ENCODE measurements at places on chromosomes 11 and 22.

- DNase-seq: peak; percentile 88
Observed at GRCh38 chr22:18001040-18001893, 23.1 kb downstream of the MICAL3 start.

- DNase-seq: no peak
Observed at GRCh38 chr11:16795146-16795545, 56.7 kb downstream of the C11orf58 start.

- no peak for DNase-seq
Observed at GRCh38 chr11:107243929-107244328, 213.7 kb downstream of the CWF19L2 start.

GRCh38 chr11:124740277-124740882 lies 638 bp downstream of the NRGN start:
- no peak for DNase-seq

DNA sequence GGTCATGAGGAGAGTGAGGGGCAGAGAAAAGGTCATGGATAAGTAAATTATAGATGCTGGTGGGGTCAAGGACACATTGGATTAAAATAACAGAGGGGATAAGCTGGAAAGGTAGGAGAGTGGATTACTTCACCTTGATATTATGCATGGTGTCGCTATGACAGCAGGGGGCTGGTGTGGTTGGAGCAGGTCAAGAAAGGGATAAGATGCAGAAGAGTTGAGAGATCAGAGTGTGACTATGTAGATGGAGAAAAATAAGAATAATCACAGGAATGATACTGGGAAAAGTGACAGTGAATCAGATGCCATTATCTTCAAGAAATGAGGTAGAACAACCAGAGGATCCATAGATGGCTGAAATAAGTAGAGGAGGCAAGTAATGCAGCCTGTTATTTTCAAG lies 29.4 kb upstream of the AMOTL1 start:
- DNase-seq: no peak

DNA sequence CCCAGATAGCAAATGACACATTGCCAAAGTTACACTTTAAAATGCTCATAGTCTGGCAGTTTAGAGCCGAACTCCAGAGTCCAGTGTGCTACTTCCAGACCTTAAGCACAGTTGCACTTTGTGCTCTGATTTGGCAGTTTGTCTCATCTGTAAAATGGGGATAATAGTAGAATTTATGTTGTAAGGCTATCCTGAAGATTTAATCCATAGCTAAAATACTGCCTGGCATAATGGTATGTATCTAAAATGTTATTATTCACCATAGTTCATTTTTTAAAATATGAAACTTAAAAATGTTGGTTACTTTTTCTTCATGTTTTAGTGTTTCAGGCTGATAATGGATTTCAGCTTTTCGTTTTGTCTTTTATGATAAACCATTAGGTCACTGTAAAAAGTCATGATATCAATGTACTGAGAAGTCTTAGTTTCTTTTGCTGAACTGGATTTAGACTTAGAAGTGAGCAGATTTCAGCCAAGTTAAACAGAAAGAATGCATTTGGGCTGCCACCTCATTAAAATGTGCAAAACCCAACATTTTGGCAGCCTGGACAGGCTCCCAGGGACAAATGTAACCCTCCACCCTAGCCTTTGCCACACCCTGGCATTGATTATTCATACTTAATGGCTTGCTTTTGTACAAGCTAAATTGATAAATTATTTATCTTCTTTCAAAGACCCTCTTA lies 933 bp downstream of the OLFML1 start:
- DNase-seq: no peak

DNA sequence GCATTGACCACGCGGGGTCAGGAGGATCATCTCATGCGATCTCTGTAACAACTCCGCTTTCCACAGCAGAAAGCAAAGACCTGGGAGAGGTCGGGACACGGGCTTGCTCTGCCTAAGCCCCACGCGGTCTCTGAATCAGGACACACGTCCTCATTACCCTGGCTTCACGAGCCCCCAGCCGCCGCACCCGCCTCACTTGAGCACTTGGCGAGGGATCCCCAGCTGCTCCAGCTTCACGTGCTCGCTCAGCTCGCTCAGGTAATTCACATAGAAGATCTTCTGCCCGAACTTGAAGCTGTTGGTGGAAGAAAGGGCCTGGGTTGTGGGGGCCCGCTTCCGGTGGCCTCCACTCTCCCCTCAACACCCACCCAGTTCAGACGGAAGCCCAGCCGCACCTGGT lies 19.6 kb downstream of the ARHGAP1 start:
- DNase-seq: no peak

- no peak for DNase-seq
Observed at GRCh38 chr11:40425168-40425567, 1034.3 kb downstream of the LRRC4C start.

DNA sequence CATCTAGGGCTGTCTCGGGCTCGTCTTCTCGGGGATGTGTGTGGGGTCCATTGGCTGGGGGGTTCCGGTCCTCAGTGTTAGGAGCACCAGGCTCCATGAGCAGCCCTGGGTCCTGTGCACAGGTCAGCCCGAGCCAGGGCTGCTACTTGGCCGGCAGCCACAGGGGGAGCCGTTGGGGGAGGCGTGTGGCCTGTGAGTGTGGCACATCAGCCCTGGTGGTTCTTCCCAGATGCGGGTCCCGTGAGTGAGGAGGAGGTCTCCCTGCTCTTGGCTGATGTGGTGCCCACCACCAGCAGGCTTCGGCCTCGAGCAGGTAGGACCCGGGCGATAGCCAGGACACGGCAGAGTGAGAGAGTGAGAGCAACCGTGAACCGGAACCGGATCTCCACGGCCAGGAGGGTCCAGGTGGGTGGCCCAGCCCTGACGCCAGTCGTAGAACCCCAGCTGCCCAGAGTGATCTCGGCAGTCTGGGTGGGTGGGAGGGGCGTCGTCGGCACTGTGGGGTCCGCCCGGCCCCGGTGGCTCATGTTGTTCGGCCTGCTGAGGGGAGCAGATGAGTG lies 18.5 kb downstream of the IRF7 start:
- no peak for DNase-seq

GRCh38 chr11:127627204-127627603 lies 626.6 kb upstream of the KIRREL3 start:
- DNase-seq: no peak

DNA sequence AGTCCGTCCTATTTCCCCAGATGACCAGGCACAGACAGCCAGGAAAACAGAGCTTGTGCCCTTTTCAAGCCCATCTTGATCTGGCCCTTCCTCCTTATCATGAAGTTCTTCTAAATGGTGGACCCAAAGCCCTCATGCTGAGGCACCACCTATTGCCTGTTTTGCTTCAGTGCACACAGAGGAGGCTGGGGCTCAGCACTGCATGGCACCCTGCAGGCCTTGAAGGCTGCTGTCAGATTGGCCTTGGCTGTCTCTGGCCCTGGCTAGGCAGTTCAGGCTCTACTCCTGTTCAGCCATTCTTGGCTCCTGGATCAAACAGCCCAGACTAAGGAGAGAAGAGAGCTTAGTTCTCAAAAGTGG lies 49.2 kb downstream of the OTOG start:
- DNase-seq: no peak

- DNase-seq: peak; percentile 34
Observed at GRCh38 chr11:73271936-73272679, at the start of gene P2RY6. P2RY6 (plus strand) TSS chr11:73272338; CDS start chr11:73296519, 24,181 bp downstream.

DNA sequence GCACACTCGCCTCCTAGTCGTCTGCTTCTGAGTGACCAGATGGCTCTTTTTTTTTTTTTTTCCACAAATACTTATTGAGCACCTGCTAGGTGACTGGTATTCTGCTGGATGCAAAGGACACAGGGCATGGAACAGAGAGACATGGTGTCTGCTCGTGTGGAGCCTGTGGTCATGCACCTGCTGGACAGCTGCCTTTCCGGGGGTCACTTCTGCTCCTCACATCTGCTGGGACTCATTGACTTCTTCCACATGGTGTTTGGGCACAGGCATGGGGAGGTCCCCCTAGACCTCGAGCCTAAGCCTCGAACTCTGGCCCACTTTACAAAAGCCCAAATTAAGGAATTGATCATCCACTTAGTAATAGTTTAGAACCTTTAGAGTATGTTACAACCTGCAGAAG lies 39.5 kb upstream of the EMID1 start:
- no peak for DNase-seq

GRCh38 chr11:114076921-114077331 lies 17.4 kb downstream of the ZBTB16 start:
- no peak for DNase-seq

DNA sequence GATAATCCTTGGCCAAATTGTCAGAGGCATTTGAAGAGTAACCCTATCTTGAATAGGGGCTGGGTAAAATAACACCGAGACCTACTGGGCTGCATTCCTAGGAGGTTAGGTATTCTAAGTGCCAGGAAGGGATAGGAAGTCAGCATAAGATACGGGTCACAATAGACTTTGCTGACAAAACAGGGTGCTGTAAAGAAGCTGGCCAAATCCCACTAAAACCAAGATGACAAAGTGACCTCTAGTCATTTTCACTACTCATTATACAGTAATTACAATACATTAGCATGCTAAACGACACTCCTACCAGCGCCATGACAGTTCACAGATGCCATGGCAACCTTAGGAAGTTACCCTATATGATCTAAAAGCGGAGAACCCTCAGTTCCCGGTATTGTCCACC lies 964 bp upstream of the REXO2 start:
- no peak for DNase-seq

- DNase-seq: no peak
Observed at GRCh38 chr22:41914611-41915034, 251 bp downstream of the SHISA8 start.

DNA sequence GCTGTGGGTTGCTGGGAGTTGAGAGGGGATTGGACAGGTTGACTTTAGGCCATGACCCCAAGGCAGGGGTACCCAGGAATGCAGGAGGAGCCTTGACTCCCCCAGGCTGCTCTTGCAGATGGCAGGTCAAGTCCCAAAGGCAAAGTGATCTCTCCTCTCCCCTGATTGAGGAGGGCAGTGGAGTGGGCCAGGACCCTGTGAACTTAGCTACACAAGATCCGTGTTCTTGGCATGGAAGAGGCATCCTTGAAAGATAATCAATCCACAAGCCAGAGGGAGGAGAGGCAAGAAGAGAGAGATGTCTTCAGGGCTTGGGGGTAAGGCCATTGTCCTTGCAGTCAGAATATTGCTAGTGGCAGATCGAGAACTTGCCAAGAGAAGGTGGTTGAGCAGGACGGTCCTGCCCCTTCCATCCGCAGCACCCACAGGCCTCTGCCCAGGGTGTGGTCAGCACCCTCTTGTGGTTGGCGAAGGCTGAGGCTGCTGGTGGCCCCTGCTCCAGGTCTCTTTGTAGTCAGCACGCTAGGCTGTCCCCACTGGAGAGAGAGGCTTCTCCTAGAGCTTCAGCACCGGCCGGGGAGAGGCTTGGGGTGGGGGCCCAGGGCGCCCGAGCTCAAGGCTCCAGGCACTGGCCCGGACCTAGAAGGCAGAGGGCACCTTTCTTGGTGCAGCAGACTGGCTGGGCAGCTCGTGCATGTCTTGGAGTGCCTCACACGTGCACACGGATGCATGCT lies 45.4 kb downstream of the KCNC1 start:
- no peak for DNase-seq

DNA sequence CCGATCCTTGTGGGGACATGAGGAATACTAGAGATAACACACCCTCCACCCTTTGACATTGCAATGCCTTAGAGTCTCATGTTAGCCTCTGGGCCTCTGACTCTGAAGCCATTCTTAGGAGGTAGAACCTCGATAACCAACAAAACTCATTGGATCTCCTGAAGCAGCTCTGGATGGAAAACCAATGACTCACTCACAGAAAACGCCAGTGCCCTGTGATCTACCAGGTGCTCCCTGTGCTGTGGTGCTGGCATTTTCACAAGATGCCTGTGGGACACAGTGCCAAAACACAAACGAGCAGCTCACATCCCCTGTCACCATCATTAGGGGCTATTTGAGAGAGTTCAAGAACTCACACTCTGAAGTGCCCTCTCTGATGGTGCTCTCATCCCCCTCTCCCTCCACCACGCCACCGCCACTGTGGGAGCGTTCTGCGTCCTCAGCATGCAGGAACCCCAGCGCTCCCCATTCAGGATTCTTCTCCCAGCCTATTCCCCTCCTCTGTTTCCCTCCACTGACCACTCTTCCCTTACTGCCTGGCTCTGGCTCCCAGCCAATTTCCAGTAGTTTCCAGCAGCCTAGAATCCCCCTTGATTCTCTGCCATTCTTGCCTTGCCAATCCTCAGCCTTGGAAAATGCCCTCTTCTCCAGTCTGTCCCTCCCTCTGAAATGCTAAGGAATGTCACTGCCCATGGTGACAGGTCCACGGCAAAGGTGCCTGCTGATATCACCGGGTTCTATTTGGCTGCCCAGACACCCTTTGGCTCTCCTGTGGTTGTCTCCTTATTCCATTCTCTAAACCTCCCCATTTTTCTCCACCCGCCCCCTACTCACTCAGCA lies 4.7 kb upstream of the POLD4 start:
- DNase-seq: no peak

GRCh38 chr11:92627615-92628256 lies 341.7 kb upstream of the MTNR1B start:
- DNase-seq: no peak

DNA sequence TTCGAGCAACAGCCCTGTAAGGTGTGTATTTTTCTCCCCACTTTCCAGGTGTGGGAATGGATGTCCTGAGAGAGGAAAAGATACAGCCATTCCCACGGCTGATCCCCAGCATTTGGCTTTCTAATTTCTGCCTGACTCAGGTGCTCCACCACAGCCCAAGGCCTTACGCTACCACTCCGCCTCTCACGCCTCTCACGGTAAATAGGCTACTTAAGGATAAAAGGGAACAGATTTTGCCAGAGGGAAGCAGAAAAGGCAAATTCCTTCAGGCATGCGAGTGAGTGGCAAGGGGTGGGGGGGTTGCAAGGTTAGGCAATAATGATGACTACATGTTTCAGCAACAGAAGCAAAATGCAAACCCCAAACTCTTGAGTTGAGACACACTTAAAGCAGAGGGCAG lies 9.2 kb downstream of the PVALB start:
- no peak for DNase-seq

DNA sequence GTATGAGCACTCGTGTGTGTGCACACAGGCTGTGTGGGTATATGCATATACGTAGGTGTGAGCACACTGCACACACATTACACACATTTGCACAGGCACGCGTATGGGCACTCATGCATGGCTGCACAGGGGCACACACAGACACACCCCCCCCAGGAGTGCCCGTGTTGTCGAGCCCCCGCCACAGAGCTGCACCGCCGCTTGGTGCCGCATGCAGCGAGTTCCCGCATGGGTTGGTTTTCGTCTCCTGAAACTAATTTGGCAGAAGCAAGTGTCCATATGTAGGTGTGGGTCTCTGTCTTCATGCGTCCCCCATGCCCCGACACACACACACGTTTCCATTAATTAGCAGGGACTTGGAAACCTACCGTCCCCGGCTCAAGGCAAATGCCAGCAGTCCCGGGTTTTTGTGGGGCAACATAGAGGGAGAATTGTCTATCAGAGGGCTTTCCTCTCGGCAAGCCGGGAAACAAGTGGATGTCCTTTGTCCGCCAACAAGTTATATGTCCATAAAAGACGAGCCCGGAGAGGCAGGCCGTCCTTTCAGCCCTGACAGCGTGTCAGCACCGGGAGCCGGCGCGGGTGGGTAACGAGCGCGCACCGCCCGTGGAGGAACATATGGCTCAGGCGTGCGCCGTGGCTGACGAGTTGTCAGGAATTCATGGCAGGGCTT lies 1291.7 kb downstream of the BRD1 start:
- no peak for DNase-seq
